MG63 (cell line): ENCODE measurements at places on chromosomes 7 and 10. TPM values are rescaled to one million over a fixed set of nuclear protein-coding genes. Genes with fewer than 3 reads are reported as not detected.

Gene C10orf53
- not detected in 2 replicates for total RNA-seq

DNA sequence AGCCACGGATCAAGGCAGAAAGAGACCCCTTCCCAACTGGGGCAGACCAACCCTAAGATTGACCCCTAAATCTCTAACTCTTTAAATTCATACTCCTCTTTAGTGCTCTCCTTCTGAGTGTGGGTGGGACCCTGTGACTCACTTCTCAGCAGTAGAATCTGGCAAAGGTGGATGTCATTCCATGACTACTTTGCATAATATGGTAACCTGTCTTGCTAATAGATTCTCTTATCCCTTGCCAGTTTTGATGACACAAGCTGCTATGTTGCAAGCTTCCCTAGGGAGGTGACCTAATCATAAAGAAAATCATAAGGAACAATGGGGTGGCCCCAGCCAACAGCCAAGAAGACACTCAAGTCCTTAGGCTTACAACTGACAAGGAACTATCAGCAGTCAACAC, 155.4 kb upstream of the VWC2 start:
- DNase-seq = no peak

Gene GIMAP2
- total RNA-seq = 3.1 and 8.3 TPM in 2 replicates

Gene ADCY1
- total RNA-seq = 0.66 and 3.9 TPM in 2 replicates

DNA sequence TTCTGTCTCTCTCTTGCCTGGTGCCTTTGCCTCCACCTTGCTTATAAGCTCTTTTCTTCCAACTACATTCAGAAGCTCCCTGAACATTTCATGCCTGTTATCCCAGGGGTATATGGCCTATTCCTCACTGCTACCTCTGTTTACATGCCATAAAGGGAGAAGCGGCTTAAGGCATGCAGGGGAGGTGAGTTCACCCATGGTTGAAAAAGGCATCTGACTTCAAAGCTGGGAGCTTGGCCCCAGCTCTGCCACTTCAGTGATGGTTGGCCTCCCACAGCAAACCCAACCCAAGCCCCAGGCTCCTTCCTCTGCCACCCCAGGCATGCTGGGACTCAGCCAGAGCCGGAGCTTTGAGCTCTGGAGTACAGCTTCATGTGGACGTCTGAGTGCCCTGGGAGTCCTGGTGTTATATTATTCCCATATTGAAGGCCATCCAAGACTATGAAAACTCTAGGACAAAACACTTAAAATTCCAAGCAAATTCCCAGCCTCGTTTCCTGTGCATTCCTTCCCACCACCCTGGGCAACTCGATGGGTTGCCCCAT, 468.6 kb upstream of the ZMIZ1 start:
- no peak for DNase-seq

DNA sequence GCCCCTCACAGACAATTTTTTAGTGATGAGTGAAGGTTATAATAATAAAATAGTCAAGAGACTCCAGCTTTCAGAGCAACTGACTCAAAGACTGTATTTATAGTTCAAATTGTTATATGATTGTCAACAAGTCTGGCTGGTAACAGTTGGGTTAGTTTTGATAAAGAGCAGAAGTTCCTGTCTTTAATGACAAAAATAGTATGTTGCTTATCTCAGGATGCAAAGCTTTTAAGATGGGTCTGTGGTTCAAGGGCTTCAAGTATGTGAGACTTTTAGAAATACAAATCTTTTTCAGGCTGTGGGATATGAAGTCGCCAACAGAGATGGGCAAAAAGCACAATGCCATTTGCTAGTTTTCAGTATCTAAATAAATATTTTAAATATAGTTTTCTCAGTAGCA, 118.4 kb downstream of the ABCA13 start:
- no peak for DNase-seq

Gene TBX20
- total RNA-seq = 0.95 and 1.3 TPM in 2 replicates

DNA sequence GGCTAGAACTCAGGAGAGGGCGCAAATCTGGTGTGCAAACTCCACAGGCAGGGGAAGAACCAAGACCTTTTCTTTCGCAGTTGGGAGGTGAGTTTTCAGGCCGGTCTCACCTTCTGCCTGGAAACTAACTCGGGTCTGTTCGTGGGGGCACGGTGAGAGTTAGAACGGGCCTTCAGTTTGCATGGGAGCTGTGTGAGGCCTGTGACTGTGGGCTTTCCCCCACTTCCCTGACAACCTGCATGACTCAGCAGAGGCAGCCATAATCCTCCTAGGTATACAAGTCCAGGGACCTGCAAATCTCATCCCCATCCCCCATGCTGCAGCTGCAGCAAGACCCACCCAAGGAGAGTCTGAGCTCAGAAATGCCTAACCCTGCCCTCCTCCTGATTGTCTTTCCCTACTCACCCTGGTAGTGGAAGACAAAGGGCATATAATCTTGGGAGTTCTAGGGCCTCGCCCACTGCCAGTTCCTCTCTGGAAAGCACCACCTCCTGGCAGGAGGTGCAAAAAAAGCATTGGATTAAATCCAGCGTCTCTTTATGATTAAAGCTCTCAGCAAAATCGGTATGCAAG, 194.9 kb upstream of the ETV1 start:
- no peak for DNase-seq

- DNase-seq = no peak
Measured at GRCh38 chr10:113080925-113081229, 130.8 kb downstream of the TCF7L2 start.

- peak; percentile 75 for DNase-seq
Measured at GRCh38 chr10:97499561-97500296, 1.0 kb downstream of the UBTD1 start.

- DNase-seq = no peak
Measured at GRCh38 chr7:143460271-143460979, 17.2 kb downstream of the TAS2R60 start.
